ENCODE measurements at places on chromosomes 11 and 22.

DNA sequence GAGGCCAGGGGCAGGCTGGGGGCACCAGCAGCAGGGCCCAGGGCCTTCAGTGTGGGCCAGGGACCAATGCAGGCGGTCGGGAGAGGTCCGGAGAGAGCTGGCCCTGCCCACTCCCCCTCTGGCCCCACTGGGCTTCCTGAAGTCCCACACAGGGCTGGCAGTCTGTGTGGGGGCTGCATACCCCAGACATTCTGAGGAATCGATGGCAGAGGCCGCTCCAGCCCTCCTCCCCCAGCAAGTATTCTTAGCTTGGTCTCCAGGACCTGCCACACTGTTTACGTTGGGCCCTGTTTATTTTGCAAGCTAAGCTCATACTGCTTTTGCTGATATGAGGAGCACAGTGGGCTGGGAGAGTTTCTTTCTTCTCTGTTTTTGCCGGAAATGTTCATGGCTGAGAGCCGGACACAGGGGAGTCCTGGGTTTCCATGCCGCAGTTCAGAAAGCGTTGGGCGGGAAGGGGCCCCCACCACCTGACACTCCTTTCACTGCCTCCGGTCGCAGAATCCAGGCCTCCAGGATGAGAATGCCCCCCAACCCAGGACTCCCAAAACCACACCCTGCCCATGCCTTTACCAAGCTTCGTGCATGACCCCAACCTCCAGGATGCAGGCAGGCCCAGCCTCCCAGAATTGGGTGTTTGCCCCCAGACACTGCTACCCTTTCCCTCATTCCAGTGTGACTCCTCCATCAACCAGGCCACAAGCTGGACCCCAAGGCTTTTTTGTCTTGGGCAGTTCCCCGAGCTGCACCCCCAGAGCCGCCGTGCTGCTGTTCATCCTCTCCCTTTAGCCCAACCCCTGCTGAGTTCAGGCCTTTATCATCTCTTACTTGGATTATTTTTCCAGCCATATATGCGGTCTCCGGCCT lies 81.8 kb upstream of the KCNQ1OT1 start:
- DNase-seq = no peak

- no peak for DNase-seq
Observed at GRCh38 chr11:75383246-75383645, 16.1 kb upstream of the RPS3 start.

- DNase-seq = no peak
Observed at GRCh38 chr11:18100926-18101656, 4.8 kb downstream of the SAAL1 start.

- DNase-seq = no peak
Observed at GRCh38 chr11:109267293-109268095, 154.5 kb upstream of the C11orf87 start.

DNA sequence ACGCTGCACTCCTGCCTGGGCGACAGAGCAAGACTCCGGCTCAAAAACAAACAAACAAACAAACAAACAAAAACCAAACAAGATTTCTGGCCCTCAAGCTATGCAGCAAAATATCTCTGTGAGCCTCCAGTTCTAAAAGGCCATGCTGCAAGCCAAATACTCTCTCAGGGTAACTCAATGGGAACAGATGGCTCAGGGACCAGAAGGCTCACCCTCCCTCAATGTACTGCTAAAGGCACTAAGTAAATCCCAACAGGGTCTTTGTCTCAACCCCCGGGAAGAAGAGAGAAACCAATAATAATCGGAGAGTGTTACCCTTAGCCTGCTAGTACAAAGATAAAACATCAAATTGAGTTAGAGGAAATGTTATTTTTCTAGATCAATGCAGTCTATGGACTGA lies 119.7 kb upstream of the ZC3H12C start:
- DNase-seq = no peak

- no peak for DNase-seq
Observed at GRCh38 chr22:45804986-45805325, 133.3 kb downstream of the ATXN10 start.

GRCh38 chr11:105399511-105399910 lies 210.4 kb upstream of the GRIA4 start:
- no peak for DNase-seq

GRCh38 chr11:39036021-39036420 lies 2423.4 kb downstream of the LRRC4C start:
- DNase-seq = no peak

DNA sequence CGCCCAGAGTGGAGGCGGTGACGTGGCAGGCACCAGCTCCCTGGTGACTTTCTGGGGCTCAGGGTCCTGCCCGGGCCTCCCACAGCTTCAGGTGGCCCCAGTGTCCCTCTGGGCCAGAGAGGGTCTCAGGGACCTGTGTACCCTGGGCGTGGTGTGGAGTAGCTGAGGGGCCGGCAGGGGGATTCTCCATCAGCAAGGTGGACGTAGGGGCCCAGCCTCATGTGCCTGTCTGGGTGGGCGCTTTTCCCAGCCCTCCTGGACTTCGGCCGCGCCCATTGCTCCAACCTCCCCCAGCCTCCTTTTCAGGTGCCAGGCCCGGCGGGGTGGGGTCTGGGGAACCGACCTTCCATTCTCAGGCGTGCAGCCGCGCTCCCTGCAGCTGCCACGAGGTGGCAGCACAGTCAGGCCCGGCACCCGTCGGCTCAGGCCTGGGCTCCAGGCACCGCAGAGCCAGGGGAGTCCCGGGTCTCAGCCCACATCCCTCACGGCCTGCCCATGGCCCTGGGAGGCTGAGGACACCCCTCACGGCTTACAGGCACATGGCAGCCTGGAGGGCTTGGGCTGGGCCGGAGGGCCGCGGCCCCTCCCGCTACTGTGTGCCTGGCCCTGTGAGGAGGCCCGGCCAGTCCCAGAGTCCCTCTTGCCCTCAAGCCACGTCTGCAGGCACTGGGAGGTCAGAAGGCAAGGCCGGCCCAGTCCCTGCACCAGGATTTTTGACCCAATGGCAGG lies 19.9 kb upstream of the MUC5B start:
- DNase-seq = peak; percentile 8

- DNase-seq = no peak
Observed at GRCh38 chr11:14443638-14444037, 56.0 kb downstream of the COPB1 start.

GRCh38 chr22:39301926-39302325 lies 17.5 kb downstream of the RPL3 start:
- DNase-seq = no peak

DNA sequence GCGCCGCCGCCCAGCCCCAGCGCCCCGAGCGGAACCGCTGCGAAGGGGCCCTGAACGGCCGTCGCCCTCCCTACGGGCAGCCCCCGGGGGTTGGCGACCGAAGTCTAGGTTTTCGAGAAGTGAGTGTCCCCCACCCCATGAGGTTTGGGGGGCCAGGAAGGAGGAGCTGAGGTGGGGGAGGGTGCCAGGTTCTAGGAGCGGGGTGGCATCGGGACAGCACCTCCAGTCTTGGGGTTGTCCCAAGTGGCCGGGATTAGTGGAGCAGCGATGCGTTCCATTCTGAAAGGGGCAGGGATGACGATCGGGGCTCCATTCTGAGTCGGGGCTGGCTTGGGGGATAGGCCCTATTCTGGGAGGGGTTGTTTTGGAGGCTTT lies 408 bp downstream of the PPP2R5B start:
- no peak for DNase-seq

GRCh38 chr11:83060965-83061364 lies 10.7 kb downstream of the RAB30 start:
- no peak for DNase-seq

- no peak for DNase-seq
Observed at GRCh38 chr11:115892016-115892415, 387.8 kb upstream of the CADM1 start.
